Stimulated activated CD4-positive, alpha-beta T cell treated with anti-CD3 and anti-CD28 coated beads, Interleukin-4, amount 100 ng/mL, for 48 hours (primary cell): ENCODE measurements at places on chromosomes 16 and 17.

GRCh38 chr17:76986365-76986764 is 118.2 kb downstream of the MGAT5B start:
- DNase-seq, result no peak

GRCh38 chr16:68069511-68070248 is 15.5 kb upstream of the NFATC3 start:
- no peak for DNase-seq

DNA sequence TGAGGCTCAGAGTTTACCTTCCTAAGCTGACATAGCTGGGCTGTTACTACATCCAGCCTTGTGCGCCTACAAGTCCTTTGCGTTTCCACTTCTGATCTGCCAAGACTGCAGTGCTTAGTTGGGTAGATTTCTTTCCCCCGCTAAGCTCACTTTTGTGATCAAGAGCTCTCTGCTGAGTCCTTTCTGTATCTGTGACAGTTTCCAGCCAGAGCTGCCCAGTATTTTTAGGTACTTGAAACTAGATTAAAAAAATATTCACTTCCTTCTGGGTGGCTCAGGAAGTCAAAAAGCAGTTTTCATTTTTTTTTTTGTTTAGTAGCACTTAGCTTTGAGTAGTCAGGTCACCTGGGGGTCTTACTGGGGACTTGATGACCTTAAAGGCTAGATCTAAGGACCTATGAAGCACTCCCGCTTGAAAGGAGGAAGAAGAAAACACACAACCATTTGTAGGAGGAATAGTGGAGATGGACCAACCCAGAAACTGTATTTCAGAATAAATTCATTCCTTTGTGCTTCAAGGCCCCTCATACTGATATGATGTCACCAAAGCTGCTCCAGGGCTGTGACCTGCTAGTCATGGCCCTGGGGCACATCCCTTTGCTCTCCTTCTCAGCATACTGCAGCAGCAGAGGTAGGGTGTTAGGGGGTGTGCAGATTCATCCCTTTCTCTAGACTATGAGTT is 75.6 kb upstream of the HNF1B start:
- no peak for DNase-seq

DNA sequence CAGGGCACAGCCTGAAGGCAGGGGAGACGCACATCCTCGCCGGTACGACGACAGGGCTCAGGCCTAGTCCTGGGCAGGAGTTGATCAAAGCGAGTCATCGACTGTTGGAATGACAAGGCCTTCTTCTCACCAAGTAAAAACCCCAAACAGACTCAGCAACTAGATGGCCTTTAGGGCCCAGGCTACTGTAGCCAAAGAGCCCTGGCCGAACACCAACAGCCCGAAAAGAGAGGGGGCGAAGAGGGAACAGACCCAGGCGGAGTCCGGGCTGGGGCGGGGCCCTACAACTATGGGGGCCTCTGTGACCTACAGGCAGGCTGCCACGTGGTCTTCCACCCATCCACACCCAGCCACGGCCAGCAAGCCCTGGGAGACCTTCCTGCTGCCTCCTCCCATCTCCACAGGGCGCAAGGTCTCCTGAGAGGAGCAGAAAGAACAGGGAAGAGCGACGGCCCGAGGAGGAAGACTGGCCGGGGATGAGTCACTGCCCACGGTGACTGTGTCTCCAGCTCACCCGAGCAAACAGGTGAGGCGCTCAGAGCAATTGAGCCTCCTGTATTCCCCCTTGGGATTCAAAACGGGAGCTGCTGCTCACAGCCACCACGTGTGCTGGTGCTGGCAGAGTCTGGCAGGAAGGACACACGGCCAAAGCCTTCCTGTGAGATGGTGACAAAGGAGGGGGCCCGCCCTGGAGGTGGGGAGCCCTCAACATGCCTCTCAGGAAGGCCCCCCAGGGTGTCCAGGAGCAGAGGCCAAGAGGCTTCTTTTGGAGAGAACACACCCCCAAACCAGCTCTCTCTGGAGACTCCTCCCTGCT is 17.7 kb downstream of the SLC16A3 start:
- DNase-seq, result no peak

DNA sequence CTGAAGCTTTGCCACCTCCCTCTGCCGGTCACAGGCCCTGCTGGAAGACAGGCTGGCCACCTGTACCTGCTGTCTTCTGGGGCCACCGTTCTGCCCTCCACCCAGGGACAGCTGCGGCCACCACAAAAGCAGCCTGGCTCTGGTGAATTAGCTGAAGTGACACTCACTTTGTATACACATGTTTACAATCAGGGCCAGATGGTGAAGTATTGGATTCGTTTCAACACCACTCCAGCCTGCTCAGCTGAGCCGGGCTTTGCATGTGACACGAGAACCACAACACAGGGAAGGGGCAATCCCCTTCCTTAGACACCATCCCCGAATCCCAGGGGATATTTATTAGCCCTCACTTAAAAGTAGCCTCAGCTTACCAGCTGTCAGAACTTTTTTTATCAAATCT is 191.5 kb upstream of the RPL38 start:
- DNase-seq, result no peak

GRCh38 chr17:77218902-77219301 is 78.1 kb downstream of the SEC14L1 start:
- no peak for DNase-seq

DNA sequence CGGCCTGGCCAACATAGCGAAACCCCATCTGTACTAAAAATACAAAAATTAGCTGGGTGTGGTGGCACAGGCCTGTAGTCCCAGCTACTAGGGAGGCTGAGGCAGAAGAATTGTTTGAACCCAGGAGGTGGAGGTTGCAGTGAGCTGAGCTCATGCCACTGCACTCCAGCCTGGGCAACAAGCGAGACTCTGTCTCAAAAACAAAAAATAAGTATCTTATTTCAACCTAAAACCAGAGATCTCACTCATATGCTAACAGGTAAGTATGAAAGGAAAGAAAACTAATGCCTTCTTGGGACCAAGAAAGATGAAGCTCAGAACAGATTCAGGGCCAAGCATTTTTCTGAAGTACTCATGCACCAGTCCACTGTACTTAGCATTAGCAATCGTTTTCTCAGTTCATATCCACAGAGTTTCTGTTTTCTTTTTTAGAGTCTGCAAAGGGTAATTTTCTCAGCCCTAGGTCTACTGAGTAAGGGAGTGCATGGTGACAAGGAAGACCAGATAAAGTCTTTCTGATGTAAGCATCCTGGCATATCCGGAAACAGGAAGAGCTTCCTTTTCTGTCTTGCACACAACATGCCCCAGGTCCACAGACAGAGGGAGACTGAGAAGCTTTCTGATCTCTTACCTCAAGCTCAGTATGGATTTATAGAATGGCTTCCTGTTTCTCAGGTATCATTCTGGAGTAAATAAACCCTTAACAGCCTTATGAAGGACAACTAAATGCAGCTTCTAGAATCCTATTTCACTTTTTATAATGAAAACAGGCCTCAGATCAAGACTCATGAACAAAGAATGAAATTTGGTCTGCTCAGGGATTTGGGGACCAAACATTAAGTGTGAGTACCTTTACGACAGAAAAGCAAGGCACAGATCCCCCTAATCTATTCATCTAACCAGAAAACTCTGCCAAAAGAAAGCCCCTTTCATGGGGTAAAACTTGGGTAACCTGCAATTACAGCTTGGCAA is 38.7 kb upstream of the FOXJ1 start:
- DNase-seq, result no peak

- no peak for DNase-seq
These were observed 7.6 kb downstream of the CYTH1 start for GRCh38 chr17:78774453-78774852.

GRCh38 chr17:78237401-78238012 is 6.1 kb downstream of the TMEM235 start:
- no peak for DNase-seq

- no peak for DNase-seq
These were observed 19.6 kb downstream of the CPPED1 start for GRCh38 chr16:12784076-12784475.

DNA sequence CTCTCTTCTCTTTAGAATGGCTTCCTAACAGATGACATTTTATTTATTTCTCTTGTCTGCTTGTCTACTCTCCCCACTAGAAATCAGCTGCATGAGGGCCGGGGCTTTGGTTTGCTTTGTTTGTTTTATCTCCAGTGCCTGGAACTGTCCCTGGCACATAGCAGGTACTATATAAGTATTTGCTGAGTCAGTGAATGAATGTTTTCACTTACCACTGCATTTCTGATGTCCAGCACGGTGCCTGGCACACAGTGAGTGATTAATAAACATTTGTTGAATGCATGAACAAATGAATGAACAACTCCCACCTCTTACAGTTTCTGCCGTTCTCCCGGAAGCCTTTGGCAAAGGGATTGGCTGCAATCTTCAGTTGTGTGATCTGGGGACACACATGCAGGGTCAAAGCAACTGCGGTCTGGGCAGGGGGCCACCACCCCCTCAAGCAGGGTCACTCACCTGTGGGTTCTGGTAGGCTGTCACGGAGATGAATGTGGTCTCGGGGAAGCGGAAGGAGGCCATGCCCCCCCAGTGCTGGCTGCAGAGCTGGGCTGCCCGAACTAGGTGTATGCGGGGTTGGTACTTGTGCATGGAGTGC is 3.4 kb downstream of the TBX6 start:
- no peak for DNase-seq

DNA sequence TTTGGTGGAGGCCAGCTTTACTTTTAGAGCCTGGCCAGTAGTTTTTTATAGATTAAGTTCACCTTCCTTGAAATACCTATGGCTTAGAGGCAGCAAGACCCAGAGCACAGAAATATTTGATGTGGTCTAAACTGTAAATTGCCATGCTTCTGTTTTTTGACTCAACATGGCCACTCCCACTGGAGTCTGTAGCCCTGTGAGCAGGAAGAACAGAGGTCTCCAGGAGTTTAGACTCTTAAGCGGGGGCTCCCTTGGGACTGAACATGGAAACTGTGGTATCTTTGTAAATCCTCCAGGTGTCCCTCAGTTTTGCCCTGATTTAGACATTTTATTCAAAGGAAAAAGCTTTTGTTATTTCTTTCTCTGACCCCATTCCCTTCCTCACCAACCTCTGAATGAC is 145.6 kb downstream of the FTO start:
- DNase-seq, result no peak
